Spinal cord (tissue), 10 donors: ENCODE measurements at places on chromosomes 1 and 21.

DNA sequence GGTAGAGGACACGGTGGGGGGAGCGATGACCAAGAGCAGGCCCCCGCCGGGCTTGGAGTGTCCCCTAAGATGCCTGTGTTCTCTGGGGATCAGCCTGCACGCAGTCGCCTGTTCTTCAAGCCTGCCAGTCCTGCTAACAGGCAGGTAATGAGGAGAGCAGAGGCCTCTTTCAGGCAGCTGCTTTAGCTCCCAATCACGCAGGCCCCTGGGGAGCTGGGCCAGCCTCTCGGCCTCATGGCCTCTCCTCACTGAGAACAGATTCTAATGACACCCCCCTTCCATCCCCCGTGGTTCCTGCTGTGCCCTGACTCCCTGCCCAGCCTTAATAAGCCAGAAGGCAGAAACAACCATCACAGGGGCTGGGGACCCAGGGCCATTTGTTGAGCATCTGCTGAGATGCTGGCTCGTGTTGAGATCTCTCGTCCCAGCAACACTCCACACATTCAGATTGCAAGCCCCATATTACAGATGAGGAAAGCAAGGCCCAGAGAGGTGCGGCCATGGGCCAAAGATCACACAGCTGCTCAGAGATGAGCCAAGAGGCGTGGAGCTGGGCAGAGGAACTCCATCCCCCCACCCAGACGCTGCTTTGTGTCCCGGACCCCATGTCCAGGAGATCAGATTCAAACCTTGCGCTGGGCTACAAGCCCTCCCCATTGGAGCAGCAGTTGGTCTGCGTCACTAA, 71.6 kb upstream of the CASZ1 start:
- DNase-seq, result peak; percentile 28

DNA sequence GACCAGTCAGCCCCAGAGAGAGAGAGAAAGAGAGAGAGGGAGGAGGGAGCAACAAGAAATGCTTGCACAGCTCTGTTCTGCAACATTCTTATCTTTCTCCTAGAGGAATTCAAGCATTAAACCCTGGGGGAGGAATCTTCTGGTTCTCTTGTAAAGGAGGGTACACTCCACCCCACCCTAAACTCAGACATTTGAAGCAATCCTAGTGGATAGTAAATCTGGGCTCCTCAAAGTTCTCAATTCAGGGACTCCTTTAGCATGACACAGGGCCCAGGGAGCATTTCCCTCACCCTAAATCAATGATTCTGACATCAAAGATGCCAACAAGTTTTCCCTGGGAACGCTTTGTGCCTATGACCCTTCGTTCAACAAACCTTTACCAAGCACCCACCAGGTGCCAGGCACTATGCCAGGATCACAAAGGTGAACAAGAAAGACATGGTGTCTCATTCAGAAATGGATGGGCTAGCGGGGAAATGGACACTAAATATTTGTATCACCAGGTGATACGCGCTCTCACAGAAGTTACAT, 11.9 kb upstream of the CAPN2 start:
- DNase-seq, result no peak

DNA sequence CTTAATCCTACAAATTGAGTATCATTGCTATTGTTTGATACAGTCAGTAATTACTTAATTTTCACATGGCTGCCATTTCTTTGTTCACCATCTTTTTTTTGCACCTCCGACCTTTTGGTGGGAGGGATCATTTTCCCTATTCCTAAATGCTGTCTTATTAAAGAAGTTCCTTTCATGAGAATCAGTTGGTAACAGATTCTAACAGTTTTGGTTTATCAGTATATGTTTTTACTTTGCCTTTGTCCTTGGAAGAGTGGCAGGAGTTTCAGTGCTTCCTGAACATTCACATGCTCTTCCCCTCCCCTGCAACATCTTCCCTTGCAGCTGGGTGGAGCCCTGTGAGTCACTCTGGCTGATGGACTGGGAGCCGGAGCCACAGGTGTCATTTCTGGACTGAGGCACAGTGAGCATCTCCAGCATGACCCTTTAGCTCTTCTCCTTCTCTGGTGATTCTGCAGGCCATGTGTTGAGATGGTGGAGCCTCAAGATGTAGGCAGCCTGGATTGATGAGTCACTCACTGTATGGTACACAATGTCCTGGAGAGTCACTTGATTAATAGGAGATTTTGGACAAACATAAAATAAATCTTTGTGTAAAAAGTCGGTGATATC, 217.7 kb downstream of the URB2 start:
- DNase-seq, result no peak

GRCh38 chr1:41617336-41617735, 132.9 kb upstream of the EDN2 start:
- DNase-seq, result no peak

DNA sequence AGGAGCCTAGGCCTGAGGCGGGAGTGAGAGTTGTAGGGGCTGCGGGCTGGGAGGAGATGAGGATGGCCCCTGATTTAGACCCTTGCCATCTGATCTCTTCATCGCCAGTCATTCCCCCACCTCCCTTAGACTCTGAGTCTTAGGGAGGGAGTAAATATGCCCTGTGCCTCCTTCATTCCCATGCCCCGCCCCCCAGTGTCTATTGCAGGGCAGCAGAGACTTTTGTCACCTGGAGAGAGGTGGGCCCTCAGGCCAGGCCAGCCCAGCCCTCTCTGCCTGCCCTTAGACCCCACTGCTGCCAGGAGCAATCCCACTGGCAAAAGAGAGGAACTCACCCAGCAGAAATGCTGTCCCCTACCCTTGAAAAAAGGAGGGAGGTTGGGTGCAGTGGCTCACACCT, 3.2 kb upstream of the MFAP2 start:
- DNase-seq, result no peak

GRCh38 chr1:39368045-39368444, 123.4 kb upstream of the BMP8A start:
- no peak for DNase-seq

- DNase-seq, result peak; percentile 28
Measured at GRCh38 chr1:88275259-88275862, 408.7 kb upstream of the PKN2 start.

DNA sequence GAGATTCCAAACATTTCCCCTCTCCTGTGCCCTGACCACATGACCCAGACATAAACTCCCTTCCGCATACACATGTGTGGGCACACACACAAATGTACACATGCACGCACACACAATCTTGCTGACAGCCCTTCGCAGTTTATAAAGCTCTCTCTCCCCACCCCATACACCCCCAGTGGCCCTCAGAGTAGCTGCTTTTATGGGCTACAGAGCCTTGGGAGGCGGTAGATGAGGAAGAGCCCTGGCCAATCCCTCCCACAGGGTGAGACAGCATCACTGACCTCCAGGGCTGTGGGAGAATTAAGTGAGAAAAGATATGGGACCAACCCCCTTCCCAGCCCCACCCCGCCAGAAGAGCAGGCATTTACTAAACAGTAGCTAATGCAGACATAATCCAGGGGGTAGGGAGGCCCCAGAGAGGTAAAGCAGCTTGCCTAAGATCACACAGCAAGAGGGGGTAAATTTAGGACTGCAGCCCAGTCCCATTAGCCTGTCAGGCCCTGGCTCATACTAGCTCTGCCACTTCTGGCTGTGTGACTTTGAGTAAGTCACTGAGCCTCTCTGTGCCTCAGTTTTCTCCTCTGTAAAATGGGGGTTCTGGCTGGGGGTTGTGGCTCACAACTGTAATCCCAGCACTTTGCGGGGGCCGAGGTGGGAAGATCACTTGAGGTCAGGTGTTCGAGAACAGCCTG, 5.1 kb downstream of the SDC3 start:
- no peak for DNase-seq

DNA sequence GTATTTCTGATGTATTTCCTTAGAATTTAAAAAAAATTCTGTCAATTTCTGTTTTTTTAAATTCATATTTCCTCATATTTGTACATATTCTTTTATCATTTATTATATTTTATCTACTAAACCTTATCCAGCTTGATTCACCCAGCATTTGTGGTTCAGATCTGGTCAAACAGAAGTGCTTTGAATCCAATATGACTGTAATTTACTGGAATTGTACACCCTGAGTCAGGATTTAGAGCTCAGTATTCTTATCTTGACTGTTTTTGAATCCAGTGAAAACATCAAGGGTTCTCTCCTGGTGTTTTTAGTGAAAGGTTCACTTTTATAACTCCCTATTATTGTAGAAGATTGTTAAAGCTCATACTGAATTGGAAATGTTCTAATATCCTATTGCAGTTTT, 1077.0 kb upstream of the NCAM2 start:
- no peak for DNase-seq

DNA sequence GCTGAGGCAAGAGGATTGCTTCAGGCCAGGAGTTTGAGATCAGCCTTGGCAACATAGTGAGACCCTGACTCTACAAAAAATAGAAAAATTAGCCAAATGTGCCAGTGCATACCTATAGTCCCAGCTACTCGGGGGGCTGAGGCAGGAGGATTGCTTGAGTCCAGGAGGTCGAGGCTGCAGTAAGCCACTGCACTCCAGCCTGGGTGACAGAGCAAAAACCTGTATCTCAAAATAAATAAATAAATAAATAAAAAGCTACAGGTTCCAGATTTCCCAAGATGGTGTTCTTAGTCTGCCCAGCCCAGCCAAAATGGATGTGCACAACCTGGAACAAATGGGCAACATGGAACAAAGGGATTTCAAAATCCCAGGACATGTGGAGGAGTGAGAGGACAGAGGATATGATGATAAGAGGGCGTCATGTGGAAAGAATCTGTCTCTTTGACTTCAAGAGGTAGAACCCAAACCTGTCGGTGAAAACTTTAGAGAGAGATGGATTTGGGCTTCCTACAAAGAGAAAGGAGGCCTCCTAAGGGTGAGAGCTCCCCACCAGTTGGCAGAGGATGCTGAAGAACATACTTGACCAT, 3.2 kb downstream of the EDARADD start:
- DNase-seq, result no peak

DNA sequence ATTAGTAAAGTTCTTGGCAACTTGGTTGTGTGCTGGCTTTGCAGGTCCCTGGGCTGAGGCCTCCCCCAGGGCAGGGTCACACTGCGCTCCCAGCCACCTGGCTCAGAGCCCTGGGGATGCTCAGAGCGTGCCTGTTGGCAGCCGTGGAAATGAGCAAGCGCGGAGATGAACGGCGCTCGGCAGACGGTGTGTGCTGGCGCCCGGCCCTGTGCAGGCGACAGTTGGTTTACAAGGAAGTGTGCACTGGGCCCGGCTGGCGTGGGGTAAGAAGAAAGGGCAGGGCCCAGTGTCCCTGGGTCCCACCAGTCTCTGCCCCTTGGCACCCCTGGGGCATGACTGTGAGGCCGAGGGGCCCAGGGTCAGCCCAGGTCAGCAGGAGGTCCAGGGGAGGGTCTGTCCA, 25.7 kb upstream of the PEX10 start:
- DNase-seq, result no peak

- DNase-seq, result peak; percentile 51
Measured at GRCh38 chr1:218942431-218942830, 231.2 kb upstream of the LYPLAL1 start.

DNA sequence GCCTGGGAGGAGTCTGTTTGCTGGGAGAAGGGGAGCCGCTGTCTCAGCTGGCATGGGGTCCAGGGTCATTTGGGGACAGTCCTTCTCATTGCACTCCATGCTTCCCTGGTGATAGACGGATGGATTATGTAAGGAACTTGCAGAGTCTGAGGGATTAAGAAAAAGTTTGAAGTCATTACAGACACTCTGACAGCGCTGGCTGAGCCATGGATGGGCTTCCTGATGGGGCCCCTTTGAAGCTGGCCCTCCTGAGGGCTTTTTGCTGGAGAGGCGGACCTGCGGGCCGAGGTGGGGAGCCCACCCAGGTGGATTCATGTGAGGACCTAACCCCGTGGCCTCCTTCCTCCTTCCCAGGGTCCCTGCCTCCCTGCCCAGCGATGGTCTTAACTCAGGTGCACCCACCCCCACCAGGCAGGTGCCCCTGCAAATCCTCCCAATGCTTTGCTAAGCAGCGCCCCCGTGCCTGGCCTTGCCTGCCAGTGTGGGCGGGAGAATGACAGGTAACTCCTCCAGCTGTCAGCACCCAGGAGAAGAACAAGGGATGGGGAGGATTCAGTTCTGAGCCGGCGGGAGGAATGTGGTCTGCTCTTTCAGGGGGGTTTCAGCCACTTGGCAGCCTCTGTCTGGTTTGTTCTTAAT, 24.2 kb upstream of the C1orf174 start:
- DNase-seq, result no peak

- DNase-seq, result no peak
Measured at GRCh38 chr1:44707959-44708831, 22.8 kb downstream of the RNU5D-1 start.

- DNase-seq, result no peak
Measured at GRCh38 chr1:242196101-242196500, 197.2 kb upstream of the MAP1LC3C start.

- no peak for DNase-seq
Measured at GRCh38 chr1:209249280-209249670, 334.2 kb upstream of the CAMK1G start.

GRCh38 chr1:92123868-92124267, 43.7 kb downstream of the BTBD8 start:
- DNase-seq, result no peak

GRCh38 chr1:93715529-93716126, 34.0 kb upstream of the BCAR3 start:
- peak; percentile 68 for DNase-seq

GRCh38 chr1:14476170-14476955, 122.1 kb upstream of the KAZN start:
- DNase-seq, result no peak

- DNase-seq, result no peak
Measured at GRCh38 chr1:201259476-201260235, 23.6 kb upstream of the PKP1 start.

DNA sequence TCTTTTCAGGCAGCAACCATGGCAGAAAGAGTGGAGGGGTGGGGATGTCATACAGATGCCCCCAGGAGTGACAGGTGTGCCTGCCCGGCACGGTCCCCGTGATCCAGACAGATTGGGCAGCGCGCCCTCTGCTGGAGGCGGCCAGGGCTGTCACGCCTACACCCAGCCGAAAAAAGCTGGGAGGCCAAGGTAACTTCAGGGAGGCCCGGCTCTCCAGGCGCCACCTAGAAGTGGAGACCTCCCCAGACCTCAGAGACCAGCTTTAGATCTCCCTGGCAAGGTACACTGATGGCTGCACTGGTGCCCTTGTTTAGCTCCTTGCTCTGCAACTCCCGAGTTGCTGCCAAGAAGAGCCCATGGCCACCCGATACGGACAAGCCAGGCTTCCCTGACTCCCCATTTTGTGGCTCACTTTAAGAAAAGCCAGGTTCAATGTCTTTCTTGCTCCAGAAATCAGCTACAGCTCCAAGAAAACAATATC, 6.6 kb downstream of the GOLT1A start:
- no peak for DNase-seq

DNA sequence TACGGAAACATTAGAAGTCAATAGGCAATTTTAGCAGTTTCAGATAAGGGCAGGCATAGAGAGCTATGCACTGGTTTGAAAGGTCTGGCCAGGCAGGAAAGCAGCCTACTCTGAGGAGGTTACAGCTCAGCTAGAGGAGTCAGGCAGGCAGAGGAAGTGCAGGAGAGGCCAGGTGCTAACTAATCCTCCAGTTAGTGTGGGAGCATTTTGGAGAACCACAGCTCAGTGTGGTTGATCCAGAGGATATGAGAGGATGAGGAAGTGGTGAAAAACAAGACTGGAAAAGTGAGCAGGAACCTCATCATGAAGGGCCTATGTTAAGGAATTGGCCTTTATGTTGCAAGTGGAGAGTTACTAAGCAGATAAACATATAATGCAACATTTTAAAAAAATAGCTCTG, 282.4 kb upstream of the SGIP1 start:
- no peak for DNase-seq

GRCh38 chr1:191696354-191696753, 461.9 kb upstream of the RGS18 start:
- no peak for DNase-seq

GRCh38 chr1:39507230-39507928, 15.9 kb downstream of the BMP8A start:
- DNase-seq, result no peak

GRCh38 chr1:220808345-220809186, 21.9 kb downstream of the MTARC1 start:
- no peak for DNase-seq
